Kidney (tissue), 22 donors: ENCODE measurements at places on chromosomes 3 and 15.

DNA sequence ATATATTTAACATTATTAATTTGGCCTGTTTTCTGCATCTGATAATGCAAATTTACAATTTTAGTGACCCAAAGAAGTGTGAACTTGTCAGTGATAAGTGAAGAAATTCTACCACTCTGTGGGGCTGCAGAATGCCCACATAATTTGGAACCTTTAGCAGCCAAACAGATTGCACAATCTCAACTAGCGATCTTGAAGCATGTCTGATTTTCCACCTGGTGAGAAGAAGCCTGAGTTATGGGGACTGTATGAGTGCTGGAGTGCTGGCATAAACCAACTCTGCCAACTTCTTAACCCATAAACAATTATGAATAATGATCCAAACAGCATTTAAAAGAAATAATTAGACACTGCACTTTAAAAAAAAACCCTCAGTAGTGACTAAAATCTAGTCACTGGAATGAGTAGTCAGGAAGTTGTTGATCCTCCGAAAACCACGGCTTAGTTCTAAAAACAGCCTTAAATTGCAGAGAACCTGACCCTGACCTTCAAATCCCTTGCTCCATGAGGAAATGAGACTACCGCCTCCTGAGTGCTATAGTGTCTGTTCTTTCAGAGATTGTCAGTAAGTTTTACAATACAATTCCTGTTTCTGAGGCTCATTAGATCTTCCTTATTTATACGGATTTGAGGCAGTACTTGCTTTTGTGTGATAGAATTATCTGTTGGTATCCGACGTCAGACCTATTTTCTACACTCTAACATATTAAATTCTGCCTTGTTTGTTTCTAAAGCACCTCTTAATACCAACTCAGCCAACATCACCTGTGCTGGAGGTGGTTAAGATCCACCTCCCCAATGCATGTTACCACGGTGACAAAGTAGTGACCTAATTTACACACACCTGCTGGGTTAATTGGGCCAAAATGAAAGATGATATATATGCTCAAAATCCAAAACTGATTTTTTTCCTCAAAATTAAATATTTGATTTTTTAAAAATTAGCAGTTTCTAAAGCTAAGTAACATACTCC is 267.7 kb downstream of the ZBTB20 start:
- DNase-seq, result no peak

- DNase-seq, result no peak
Observed at GRCh38 chr15:60059186-60059585, 55.1 kb downstream of the FOXB1 start.

DNA sequence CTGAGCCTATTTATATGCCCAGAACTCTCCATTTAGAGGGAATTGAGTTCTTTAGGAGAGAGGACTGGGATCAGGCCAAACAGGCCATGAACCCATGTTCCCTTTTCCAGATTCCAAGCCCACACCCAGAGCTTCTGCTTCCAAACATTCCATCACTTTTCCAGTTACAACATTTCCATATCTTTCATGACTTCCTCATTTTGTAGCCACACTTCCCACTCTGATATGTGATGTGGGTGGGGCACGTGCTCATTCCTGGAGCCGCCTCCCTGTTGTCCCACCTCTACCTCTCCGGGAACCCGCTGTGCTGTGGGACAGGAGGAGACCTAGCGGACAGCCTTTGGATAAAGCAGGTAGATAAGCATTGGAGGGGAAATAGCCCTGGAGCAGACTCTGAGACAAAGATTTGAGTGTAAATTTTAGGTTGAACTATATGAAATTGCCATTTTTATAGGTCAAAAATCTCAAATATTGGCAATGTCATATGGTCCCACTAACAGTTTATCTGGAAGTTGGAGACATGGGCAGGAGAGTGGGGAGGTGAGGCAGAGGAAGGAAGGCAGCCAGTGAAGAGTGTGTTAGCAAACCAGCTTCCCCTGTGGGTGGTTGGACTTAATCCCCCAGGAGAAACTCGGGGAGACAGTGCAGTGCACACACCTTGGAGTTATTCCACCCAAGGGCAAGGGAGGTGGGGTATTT is 31.8 kb downstream of the CYP8B1 start:
- DNase-seq, result no peak

DNA sequence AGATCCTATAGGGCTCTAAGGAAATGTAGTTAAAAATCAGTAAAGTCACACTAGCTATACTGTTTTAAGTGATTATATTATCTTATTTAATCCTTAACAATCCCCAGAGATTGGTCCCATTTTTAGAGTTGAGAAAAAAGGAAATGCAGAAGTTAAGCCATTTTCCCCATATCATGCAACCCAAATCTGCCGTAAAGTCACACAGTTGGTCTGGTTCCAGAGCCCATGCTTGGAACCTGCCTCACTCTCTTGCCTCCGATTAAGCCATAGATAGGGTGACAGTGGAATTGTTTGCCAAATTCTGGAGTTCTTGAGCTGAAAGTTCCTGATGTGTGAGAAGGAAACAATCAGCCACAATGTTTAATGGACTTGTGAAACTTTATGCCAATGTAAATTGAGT is 2.3 kb upstream of the P2RY13 start:
- DNase-seq, result no peak

GRCh38 chr3:49012441-49013017 is 5.3 kb downstream of the WDR6 start:
- peak; percentile 75 for DNase-seq

DNA sequence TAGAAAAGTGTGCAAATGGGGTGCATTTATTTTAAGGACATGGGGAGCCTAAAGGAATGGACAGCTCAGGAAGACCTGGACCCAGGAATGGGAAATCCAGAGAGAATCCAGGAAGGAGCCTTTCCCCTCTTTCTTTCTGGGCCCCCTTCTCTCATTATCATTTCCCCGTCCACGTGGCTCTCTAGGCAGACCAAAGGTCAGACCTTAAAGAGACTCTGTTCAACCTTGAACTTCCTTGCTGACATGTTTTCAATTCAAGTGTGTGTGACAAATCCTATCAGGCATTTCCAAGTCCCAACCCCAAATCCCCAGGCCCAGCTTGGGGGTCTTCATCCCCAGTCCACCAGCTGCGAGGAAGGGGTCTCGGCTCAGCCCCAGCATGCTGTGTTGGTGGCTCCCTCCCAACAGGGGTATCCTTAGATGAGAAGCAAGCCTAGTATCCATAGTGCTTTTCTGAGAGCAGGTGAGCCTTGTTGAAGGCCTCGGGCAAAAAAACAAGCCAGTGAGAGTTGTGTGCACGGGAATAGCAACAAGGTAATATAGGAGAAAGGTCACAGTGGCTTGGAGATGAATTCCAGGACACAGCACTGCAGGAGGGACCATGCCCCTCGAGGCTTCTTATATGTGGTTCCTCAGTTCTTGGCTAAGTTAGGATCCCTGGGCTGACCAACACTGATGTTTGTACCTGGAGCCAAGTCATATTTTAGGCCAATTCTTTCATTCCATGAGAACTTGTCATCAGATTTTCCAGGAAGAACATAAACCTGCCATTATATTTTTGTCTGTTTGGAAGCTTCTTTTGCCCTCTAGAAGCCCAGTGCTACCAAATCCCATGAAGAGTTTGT is 130.0 kb downstream of the ASB7 start:
- no peak for DNase-seq

- DNase-seq, result no peak
Observed at GRCh38 chr3:158140396-158140795, 30.5 kb downstream of the RSRC1 start.

DNA sequence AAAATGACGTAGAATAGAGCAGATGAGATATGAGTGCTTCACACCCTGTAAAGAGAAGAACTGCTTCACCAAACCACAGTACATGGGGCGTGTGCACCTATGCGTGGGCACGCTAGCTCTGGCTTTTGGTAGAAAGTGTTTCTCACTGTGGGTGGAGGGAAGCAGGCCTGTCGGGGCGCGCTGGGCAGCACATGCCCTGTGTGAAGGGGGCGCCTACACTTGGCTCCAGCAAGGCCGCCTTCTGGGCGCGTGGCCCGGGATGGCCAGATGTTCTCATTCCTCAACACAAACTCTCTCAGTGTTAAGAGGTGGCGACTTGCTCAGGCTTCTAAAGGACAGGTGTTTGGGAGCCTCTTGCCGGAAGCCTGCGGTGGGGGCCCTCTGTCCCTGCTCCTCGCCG is 90.0 kb downstream of the FBLN2 start:
- DNase-seq, result no peak

- no peak for DNase-seq
Observed at GRCh38 chr15:82263350-82263749, 732 bp downstream of the SAXO2 start.

DNA sequence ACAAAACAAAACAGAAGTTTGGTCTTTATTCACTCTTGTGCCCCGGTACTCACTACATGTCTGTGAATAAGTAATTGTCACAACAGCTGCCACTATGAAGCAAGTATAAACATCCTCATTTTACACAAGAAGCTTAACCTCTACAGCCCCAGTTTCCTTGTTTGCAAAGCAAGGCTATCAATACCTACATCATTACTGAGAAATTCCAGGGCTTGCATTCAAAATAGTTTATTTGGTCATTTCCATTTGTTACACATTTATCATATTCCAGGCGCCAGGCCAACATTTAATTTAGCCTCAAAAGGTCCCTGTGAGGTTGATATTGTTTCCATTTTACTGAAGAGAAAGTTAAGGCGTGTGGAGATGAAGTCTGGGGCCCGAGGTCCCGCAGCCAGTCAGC is 161.4 kb upstream of the LRTM1 start:
- no peak for DNase-seq

DNA sequence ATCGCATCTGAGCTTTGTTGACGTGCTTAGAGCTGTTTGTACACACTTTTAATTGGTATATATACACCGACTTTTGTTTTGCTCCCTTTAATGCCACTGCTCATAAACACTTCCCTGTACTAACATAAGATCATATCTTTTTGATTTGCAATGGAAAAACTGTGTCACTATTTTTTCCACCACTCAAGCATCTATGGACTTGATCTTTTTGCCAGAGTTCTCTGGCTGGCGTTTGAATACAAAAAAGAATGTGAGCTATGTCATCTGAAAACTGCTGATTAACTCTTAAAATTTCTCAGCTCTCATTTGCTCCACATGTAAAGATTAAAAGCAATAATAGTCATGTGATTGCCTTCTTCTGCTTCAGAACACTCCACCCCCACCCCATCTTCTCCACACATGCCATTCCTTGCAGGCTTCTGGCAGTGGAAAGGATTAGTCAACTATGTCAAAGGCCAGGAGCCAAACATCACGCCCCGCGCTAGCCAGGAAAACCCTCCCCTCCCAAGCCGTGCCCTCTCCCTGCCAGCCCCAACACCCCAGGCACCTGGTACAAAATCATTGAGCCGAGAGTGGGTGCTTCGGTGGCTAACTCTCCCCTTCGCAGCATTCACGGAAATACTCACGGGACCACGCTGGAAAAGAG is 123.4 kb upstream of the MEF2A start:
- peak; percentile 94 for DNase-seq

- no peak for DNase-seq
Observed at GRCh38 chr3:17830788-17831187, 88.4 kb upstream of the TBC1D5 start.

GRCh38 chr15:25866251-25866650 is 3.1 kb upstream of the ATP10A start:
- DNase-seq, result no peak

DNA sequence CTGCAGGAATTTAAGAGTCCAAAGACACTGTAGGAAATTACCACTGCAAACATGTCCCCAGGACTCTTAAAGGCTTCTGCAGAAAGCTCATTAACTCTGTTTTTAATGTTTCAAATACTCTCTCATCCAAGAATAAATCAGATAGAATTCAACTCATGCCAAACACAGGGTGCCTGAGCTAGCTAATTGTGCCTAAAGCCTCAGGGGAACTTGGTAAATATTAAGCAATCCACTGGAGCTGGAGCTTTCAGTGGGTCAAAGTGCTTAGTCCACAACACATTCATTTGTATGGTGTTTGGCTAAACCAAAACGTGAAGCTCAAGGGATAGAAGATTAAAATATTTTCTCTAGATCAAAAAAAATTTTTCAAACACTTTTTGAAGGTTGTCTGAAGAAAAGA is 131.4 kb downstream of the THRB start:
- DNase-seq, result no peak

DNA sequence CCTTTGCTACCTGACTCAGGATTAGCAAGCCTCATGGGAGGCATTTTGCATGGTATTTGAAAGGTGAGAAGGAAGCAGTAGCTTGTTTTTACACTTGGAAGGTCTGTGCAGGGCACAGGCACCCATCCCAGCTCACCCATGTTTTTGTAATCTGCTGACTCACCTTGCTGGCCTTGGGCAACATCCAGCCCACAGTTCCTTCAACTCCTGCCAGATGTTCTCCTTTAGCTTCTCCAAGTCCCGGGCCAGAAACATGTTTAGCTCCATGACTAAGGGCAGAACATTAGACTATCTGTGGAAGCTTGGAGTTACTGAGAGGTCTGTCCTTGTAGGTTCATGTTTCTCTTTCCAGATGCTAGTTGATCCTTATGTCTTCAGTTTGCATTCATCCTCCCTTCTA is 12.4 kb upstream of the ZNF770 start:
- DNase-seq, result no peak

DNA sequence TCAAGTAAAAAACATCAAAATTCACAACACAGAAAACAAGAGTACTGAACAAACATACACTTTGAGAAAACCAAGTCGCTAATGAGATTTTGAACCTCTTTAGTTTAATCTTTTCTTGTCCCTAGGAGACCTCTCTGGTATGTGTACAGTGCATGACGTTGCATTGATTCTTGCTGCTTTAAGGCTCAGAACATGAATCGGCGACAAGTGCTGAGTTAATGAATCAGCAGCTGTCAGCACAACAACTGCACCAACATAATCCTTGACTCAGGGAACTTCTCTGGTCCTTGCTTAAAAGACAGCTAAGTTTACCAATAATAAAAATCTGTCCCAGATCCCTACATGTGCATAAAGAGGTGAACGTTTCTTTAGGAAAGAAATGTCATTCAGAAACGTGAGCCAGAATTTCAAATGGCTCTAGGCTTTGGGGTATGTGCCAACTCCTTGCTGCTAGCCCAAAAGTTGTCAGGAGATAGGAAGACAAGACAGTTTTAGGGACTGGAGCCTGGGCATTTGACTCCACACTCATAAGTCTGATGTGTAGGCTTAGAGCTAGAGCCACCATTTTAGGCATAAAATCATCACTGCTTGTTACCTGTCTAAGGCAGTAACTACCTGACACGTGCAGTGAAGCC is 86.9 kb downstream of the IL5RA start:
- no peak for DNase-seq

- DNase-seq, result no peak
Observed at GRCh38 chr3:169880576-169881250, 11.0 kb upstream of the LRRC31 start.

DNA sequence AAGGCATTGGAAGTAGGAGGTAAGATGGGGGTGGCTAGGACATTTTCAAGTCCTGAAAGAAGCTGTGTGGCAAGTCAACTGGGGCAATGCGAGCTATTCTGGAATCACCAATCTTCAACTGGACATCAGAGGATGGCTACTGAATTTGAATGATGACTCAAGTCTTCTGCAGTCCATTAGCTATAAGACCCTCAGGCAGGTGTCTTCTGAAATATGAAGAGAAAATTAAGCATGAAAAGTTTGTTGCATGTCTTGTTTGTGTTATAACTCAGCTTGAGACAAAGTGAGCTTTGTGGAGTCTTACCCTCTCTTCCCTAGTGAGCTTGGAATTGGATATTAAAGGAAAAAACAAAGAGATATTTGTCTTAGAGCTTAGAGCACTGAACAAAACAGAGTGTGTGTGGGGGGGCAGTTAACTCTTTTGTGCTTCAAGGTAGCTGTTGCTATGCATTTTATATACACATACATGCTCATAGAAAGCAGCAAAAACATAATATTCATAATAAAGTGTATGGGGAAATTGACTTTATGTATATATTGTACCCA is 979.1 kb downstream of the MCTP2 start:
- DNase-seq, result no peak
